ENCODE measurements at places on chromosomes 5 and 9. TPM values are rescaled to one million over a fixed set of nuclear protein-coding genes. Genes with fewer than 3 reads are reported as not detected.

PLEKHG4B gene
- total RNA-seq, result 9.5 TPM

DNA sequence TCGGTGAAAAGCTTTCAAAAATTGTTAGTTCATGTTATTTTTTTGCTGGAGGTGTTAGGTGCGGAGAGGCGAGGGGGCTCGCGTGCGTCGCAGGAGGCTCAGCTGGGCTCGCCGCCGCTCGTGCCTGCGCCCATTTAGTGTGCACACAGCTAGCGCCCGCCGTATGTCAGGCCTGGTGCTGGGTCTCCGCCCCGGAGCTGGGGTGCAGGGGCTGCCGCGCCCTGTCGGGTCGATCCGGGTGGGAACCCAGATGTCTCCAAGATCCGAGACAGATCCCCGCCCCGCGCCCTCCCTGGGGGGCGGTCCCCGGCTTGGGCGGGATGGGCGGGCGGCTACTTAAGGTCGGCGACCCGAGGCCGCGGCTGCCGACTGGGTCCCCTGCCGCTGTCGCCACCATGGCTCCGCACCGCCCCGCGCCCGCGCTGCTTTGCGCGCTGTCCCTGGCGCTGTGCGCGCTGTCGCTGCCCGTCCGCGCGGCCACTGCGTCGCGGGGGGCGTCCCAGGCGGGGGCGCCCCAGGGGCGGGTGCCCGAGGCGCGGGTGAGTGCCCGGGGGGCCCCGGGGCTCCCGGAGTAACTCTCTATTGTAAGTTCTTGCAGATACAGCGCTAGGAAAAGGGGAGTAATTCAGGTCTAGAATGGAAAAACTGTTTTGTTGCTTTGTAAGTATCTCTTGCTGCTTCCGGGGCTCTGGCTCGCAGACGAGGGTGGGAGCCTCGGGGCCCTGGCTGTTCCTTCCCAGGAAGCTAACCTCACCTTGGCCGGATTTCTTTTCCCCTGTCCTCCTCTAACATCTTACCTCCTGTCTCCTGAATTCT lies 31.7 kb downstream of the GSN start:
- DNase-seq, result no peak

GRCh38 chr5:64773533-64773932 lies 4.8 kb downstream of the CWC27 start:
- DNase-seq, result no peak

- no peak for DNase-seq
Observed at GRCh38 chr9:33880211-33881089, 63.5 kb downstream of the UBE2R2 start.

F2RL1 gene
- 16.8 TPM for total RNA-seq

C1QTNF2 gene
- total RNA-seq, result 3.8 TPM

- DNase-seq, result no peak
Observed at GRCh38 chr9:7770111-7770510, 29.5 kb downstream of the DMAC1 start.

GRCh38 chr5:61274511-61274911 lies 57.5 kb upstream of the ZSWIM6 start:
- DNase-seq, result no peak

GRCh38 chr9:127305838-127306226 lies 41.3 kb downstream of the GARNL3 start:
- no peak for DNase-seq

DNA sequence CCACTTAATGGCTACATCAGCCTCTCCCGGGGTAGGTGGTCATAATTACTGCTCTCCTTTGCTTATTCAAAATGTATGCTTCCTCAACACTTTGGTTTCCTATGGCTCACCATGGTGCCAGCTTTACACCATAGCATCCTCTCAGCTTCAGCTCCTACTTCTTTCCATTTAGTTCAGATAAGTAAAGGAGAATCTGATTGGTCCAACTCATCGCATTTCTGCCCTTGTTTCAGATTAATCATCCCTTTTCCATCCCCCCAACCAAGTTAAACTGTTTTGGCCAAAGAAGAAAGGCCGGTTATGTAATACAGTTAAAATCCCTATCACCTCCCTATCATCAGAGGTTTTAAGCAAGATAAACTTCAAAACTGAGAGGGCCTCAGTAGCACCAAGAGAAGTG lies 130.5 kb downstream of the CETN3 start:
- DNase-seq, result no peak

DNA sequence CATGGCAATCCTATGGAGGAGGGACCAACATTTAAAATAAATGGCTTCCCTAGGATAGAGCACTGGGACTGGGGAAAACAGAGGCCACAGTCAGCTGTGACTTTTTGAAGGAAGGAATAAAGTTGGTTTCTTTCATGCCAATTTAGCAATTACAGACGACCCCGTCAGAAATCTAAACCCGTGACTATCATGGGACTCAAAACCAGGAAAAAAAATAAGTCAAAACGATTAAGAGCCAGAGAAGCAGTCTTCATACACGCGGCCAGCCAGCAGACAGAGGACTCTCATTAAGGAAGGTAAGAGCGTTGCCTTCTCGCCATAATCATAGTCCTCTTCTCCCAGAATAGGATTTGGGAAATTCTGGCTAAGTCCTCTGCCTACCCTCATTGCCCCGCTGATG lies at the start of gene MLANA:
TSS of gene MLANA (plus strand) at position 249 of the 400 bp plus-strand sequence. CDS start 1,586 bp downstream, outside the sequence.
- no peak for DNase-seq

All from ureter (tissue), 1 donor.